ENCODE measurements at places on chromosomes 3 and 15.

DNA sequence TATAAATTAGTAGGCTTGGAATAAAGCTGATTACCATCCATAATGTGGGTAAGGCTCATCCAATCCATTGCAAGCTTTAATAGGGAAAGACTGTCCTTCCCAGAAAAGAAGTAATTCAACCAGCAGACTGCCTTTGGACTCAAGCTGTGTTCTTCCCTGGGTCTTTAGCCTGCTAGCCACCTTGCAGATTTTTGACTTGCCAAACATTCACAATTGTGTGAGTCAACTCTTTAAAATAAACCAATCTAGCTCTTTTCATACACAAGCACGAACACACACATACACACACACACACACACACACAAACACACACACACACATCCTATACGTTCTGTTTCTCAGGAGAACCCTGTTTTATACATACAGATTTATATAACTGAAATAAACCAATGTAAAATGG, 248.1 kb downstream of the NAALADL2 start:
- DNase-seq, result no peak

- no peak for DNase-seq
These were observed 564.4 kb downstream of the TBL1XR1 start for GRCh38 chr3:176632925-176633324.

DNA sequence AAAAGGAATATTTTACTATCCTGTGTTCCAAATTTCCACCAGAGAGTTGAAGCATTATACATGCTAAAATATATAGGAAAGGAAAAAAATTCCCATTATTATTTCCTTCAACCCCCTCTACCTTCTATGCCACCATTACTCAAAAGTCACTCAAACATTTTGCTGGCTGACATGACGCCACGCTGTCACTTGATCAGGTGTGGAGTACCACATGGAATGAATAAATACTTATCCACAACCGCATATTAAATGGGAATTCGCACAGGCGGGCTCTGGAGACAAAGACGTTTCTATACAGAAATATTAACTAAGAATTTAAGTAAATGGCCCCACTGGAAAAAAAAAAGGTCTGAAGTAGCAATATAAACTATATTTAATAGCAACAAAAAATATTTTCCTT, 266.4 kb downstream of the FOXP1 start:
- no peak for DNase-seq

DNA sequence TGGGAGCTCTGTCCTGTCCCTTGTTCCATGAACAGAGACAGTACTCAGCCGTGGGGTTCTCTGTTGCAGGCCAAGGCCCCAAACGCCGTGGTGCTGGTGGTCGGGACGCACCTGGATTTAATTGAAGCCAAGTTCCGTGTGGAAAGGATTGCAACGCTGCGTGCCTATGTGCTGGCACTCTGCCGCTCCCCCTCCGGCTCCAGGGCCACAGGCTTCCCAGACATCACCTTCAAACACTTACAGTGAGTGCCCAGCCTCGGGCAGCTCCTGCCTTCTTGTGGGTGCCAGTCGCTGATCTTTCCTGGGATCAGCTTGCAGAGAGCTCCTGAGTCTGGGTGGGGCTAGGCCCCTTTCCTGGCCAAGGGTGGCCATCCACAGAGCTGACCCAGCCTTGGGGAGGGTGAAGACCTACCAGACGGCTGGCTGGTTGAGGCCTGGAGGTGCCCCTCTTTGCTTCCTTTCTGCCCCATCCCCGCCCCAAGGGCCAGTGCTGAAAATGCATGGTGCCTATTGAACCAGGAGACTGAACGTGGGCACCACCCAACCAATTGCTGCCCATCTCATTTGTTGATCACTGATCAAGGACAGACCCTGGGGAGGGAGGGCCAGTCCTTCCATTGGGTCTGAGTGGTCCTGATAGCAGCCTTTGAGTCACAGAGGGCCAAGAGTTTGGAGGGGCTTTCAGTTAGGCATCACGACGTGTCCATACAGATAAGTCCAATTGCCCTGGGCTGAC, 106.9 kb downstream of the LRRK1 start:
- no peak for DNase-seq

- no peak for DNase-seq
These were observed 12.1 kb downstream of the NR2F2 start for GRCh38 chr15:96342406-96343112.

DNA sequence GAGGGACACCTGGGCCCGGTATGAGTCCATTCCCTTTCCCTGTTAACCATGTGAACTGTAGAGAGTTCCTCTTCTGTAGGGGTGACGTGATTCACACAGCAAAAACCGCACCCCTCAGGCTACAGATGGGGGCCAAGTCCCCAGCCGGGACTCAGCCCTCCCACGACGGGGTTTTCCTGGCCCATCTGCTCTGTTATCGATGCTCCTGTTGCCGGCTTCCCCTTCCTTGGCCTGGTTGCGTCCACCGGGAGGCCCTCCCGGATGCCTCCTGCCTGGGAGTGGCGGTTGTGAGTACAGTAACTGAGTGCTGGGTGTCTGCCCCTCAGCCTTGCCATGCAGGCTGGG, 817 bp upstream of the PLXNA1 start:
- peak; percentile 64 for DNase-seq

- no peak for DNase-seq
These were observed 36.1 kb downstream of the HMG20A start for GRCh38 chr15:77456746-77457145.

- DNase-seq, result no peak
These were observed 172.1 kb downstream of the LRTM1 start for GRCh38 chr3:54755756-54756155.
